ENCODE measurements at places on chromosomes 3 and 15.

DNA sequence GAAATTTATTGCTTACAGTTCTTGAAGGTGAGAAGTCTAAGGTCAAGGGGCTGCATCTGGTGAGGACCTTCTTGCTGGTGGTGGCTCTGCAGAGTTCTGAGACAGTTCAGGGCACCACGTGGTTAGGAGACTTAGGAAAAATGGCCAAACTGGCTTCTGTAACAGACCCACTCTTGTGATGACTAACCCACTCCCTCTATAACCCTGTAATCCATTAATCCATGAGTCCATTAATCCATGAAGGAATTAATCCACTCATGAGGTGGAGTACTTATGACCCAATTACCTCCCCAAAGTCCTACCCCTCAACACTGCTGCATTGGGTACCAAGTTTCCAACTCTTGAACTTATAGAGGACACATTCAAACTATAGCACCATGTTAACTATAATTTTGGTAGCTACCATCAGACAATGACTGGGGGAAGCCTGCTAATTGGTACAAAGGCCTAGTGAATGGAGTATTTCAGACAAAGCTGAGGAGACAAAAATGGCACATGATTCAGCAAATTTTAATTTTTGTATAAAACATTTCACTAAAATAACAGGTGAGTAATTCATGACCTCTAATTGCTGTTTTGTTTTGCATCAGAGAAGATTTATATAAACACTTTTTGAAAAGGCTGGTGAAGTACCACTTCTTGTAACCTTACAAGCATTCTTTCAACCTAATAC, 374.1 kb upstream of the TBL1XR1 start:
- DNase-seq: no peak

DNA sequence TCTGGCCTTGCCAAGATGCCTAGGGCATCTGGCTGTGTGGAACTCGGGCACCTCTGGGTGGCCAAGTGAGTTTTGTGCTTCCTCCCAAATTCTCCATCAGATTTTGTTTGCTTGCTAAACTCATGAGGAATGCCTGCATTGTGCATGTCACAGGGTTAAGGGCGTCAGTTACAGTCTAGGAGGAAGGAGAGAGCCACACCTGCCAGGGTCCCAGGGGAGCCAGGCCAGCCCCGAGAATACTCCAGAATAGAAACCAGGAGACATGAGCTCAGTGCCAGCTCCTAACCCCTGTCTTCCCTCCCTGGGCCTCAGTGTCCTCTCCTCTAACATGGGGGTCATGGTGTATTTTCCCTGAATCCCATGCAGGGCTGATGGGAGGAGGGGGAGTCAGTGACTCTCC, 22.0 kb upstream of the SKOR1 start:
- DNase-seq: no peak

GRCh38 chr15:70947351-70948335, 55.0 kb downstream of the LRRC49 start:
- no peak for DNase-seq

DNA sequence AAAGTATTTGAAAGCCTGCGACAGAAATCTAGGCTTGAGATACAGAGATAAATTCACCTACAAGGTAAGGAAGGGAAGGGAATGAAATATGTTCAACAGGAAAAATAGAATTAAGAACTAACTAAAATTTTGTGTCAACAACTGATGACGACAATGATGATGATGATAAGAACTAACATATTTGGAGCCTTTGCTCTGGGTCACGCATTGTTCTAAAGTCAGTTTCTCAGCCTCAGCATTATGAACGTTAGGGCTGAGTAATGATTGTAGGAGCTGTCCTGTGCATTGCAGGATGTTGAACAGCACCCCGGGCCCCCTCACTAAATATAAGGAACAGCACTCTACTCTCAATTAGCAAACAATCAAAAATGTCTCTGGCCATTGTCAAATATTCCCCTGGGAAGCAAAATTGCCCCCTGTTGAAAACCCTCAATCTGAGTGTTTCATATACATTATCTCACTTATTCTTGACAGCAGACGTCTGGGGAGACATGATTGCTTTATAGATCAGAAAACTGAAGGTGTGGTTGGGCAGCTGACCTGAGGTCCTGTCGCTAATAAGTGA, 88.5 kb downstream of the ERC2 start:
- DNase-seq: no peak

DNA sequence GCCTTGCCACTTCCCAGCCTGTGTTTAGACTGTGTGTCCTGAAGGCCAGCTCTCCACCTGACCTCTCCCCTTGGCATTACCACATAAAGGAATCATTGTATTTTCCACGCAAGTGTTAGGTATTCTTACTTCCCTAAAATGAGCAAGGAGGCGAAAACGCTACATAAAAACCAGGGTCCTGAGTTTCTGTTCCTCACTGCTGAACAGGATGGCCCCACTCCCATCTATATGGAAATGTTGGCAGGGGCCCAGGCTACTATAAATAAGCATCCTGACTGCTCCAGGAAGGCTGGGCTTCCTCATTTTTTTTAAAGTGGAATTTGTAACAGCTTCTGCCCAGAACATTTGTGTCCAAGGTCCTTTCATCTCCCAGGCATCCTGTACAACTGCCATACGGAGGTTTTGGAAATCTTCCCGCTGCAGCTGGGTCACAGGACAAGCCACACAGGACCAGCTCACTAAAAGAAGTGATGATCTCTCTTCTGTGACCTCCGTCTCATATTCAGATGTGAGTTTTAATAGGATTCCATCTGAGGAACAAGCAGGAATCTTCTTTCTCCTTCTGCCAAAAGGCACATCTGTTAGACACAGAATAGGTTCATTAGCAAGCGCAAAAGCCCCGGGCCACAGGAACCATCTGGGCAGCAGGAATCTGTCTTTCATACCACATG, 56.4 kb upstream of the LIMD1 start:
- no peak for DNase-seq

All from activated T-helper 1 cell treated with anti-CD3 and anti-CD28 coated beads, Interleukin-12 subunit alpha, Interleukin-12 subunit beta, Interleukin-2, Interleukin-4 antibody, amounts not matched to agents 30 ng/mL and 10 ng/mL and 1 ng/mL, durations not matched to agents 14 hours and 24 hours and 36 hours (primary cell).